ENCODE measurements at places on chromosomes 6 and 20.

DNA sequence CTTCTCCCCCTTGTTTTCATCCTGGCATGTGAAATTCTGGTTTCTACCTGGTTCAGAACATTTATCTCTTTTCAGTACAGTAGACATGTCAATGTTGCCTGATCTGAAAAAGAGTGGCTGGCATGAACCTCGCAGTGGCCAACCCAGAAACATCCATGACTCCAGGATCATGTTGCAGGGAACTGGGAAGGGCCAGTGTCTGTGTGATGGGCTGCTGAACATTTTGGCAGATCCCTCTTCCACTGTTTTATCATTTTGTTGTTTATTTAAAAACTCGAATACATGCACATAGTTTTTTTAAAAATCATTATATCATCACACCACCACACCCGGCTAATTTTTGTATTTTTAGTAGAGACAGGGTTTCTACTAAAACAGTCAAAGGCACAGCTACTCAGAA is 19.0 kb downstream of the WFDC3 start:
- no peak for DNase-seq

- DNase-seq, result no peak
These were observed 154.5 kb downstream of the MMS22L start for GRCh38 chr6:97128507-97128906.

GRCh38 chr6:39143238-39143930 is 28.4 kb upstream of the SAYSD1 start:
- DNase-seq, result no peak

GRCh38 chr6:17957498-17957897 is 29.9 kb downstream of the KIF13A start:
- peak; percentile 16 for DNase-seq

GRCh38 chr20:13857961-13858360 is 73.1 kb downstream of the NDUFAF5 start:
- no peak for DNase-seq

- no peak for DNase-seq
These were observed 103.7 kb upstream of the MTHFD1L start for GRCh38 chr6:150761771-150762170.

- no peak for DNase-seq
These were observed 529.9 kb upstream of the MMS22L start for GRCh38 chr6:97812940-97813339.

GRCh38 chr6:7228662-7229375 is 84.2 kb downstream of the SSR1 start:
- no peak for DNase-seq

DNA sequence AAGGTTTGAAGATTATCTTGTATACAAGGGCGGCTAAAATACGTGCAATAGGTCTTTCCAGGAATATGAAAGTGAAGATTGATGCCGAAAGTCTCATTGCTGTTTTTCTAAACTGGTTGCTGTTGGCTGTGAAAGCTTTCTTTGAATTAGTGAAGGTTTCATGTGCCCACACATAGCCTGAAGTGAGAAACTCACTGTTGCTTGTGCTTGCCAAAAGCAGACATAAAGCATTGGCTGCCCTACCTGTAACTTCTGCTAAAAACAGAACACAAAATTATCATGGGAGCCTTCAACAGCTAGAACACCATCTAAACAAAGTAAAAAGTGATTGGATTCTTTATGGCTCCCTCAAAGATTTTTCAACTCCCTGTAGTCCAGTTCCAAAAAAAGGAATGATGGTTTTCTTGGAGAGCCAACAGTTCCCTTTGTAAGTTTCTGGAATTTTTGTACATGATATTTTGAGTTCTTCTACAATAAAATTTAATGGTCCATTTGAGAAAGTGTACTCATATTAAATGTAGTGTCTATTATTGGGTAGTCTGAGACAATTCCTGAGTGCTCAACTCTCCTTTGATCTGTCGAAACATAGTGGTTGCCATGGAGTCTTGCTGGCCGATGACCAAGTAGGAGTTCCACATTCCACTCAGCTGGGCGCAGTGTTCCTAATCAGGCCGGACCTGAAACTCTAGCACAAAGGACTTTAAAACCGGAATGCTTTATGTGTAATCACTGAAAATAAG is 68.5 kb downstream of the PLEKHG1 start:
- peak; percentile 52 for DNase-seq

DNA sequence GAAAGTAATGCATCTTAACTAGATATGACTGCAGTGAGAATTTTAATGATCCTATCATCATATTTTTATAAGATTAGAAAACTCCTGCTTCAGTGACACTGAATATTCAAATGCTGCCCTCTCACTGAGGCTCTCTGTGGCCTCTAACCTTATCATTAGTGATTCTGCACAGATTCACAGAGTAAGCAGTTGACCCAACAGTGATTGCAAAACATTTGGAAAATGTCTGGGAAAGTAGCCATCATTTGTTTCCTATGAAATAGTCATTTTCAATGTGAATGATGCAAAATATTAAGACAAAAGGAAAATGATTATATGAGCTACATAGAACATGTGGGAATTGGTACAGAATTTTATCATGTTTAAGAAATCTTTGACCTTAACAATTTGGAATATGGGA is 210.3 kb downstream of the TBX18 start:
- DNase-seq, result no peak

GRCh38 chr6:170075659-170076223 is 215.1 kb downstream of the DLL1 start:
- DNase-seq, result no peak

GRCh38 chr6:150068720-150069648 is at the start of gene ULBP3:
TSS of gene ULBP3 (minus strand) at chr6:150069121. CDS start at chr6:150069066, 55 bp downstream.
- peak; percentile 39 for DNase-seq

GRCh38 chr20:60467771-60468170 is 509.5 kb downstream of the CDH26 start:
- no peak for DNase-seq

DNA sequence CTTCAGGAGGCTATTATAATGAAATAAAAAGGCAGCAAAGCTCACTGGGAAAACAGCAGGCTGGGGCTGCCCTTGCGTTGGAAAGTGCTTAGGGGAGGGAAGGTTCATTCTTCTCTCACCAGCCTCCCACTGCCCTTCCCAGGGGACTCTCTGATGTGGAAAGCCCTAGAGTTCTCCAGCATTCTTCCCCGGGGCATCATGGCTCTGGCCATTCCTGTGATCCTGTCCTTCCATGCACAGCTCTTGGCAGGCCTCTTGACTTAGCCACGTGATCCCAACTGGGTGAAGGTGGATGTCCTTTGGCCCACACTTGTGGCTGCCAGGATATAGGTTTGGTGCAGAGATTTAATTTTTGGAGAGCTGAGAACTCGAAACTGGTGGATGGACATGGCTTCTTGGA is 58.0 kb upstream of the ZNF831 start:
- DNase-seq, result no peak

DNA sequence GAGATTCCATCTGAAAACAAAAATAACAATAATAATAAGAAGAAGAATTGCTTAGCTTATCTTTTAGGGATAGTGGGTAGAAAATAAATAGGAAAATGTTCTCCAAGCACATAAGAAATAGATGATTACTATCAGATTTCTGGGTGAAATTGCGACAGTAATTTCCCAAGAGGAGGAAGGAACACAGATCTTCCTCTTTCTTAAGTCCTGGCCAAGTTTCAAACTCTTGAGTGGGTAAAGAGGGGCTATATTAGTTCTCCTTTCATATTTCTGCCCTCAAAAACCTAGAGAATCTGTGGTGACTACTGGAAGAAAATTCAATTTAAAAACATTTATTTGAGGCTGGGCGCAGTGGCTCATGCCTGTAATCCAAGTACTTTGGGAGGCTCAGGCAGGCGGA is 63.7 kb downstream of the PHACTR2 start:
- DNase-seq, result no peak

DNA sequence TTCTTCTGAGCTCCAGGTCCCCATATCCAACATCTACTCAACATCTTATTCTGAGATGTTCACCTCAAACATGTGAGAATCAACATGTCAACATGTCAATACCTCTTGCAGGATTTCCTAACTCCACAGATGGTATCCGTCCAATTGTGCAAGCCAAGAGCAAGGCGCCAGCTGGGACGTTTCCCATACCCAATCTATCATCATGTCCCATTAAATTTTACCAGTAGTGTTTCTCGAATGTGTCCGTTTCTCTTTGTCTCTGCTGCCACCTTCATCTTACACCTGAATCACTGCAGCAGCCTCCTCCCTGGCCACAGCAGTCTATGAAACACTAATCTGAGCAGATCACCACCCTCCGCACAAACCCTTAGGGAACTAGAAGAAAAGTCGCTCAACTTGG is 78.0 kb upstream of the RPS6KA2 start:
- no peak for DNase-seq

DNA sequence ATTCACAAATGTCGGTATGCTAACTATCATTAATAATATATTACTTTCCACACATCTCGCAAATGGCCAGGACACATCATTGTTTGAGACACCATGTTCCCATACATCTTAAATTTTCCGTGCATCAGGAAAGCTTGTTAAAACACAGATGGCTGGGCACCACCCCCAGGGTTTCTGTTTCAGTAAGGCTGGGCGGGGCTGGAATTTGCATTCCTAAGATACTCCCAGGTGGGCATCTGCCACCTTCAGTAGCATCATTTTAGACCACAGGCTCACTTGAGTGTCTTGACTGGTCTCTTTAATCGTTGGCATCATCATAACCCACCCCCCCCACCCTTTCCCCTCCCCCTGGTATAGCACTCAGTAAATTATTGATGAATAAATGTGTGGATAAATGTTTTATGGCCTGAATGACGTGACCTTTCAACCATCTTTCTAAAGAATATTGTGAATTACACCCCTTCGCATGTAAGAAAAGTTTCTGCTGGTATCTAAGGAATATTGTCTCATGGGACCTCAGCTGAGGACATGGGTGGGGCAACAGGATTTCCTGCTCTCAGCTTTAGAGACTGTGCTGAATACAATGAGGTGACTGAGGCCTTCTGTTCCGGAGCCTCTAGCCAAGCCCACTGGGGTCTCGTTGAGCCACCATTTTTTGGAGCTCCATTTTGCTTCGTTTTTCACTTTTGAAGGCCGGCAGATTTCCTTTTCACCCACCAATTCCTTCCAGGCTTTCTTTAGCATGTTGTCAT is 124.1 kb upstream of the NEDD9 start:
- no peak for DNase-seq

GRCh38 chr6:15966000-15966520 is 162.8 kb upstream of the MYLIP start:
- DNase-seq, result no peak

DNA sequence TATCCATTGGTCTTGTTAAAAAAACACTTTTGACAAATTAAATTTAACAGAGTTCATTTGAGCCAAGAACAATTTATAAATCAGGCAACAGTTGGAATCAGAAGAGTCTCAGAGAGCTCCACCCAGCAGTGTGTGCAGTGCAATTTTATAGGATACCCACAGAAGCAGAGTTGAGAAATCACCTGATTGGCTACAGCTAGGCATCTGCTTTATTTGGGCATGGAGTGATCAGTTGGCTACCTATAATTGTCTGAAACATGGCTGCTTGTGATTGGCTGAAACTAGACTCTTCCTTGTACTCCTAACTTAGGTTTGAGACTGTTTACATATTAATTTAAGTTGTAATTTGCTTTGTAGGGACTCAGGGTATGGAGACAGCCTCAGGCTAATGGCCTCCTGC is 12.0 kb downstream of the PGK2 start:
- DNase-seq, result no peak

Measured in putamen (tissue), 1 donor.